ENCODE measurements at places on chromosomes 16 and 17.

- no peaks in the 10 kb centered on the region for H3K4me1 ChIP-seq
- H3K27ac ChIP-seq: no peak overlapping the region
- no peak for DNase-seq
- peaks cover 26% of the 10 kb centered on the region for H3K27me3 ChIP-seq
- H3K36me3 ChIP-seq: no peaks in the 10 kb centered on the region
- no peak overlapping the region for H3K4me3 ChIP-seq
Observed at GRCh38 chr16:55155815-55156214, 168.2 kb upstream of the IRX6 start.

- peaks cover 12% of the 10 kb centered on the region for H3K4me1 ChIP-seq
- H3K27ac ChIP-seq: peak overlapping the region; percentile 66
- peaks cover 27% of the 10 kb centered on the region for H3K36me3 ChIP-seq
- H3K4me3 ChIP-seq: no peak overlapping the region
Observed at GRCh38 chr17:58316260-58316960, 12.2 kb downstream of the TSPOAP1 start.

- H3K4me3 ChIP-seq: no peak overlapping the region
- peaks cover 28% of the 10 kb centered on the region for H3K27me3 ChIP-seq
Observed at GRCh38 chr17:81534157-81535006, 6.2 kb downstream of the FSCN2 start.

DNA sequence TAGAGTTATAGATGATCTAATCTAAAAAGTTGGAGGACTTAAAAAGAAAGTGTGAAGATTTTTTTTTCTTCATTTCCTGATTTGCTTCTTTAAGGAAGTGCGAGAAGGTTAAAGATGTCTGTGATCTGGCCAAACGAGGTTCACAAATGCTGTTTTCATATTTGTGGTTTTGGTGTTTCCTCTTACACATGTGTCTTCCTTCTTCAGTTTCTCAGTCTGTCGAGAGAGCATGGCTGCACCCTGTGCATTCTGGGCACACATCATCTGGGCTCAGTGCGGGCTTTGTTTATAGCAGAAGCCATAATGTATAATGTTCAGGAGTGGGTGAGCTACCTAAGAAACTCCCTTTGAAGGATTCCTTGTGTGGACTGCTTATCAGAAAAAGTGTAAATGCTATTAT is 260.4 kb upstream of the TBX2 start:
- H3K27ac ChIP-seq: peak overlapping the region; percentile 85
- no peaks in the 10 kb centered on the region for H3K27me3 ChIP-seq
- H3K36me3 ChIP-seq: no peaks in the 10 kb centered on the region
- DNase-seq: peak; percentile 48

GRCh38 chr17:78572239-78573205 is 4.7 kb downstream of the DNAH17 start:
- H3K4me1 ChIP-seq: no peaks in the 10 kb centered on the region
- peak overlapping the region; percentile 63 for H3K27ac ChIP-seq
- DNase-seq: no peak
- H3K27me3 ChIP-seq: peaks cover 45% of the 10 kb centered on the region
- no peaks in the 10 kb centered on the region for H3K36me3 ChIP-seq

DNA sequence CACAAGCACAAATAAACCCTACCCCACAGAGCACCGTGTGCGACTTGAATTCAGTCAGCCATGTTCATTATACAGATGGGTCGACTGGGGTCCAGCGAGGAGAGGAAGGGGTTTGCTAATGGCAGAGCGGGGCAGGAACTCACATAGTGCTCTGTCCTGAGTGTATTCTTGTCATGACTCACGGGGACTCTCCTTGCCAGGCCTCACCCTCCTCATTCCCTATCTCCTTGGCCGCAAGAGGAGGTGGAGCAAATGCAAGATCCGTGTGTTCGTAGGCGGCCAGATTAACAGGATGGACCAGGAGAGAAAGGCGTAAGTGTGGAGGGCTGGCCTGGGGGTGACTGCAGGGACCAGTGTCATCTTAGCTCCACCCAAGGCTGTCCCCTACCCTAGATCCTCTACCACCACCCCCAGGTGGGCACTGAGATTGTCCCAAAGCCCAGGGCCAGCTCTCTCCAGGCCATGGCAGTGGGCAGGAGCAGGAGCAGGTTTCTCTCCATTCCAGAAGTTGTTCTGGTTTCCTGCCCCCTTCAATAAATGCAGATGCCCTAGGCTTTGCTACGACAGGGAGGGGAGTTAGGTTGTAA is 29.4 kb downstream of the SLC12A3 start:
- H3K27ac ChIP-seq: no peak overlapping the region
- no peaks in the 10 kb centered on the region for H3K27me3 ChIP-seq
- H3K4me1 ChIP-seq: peaks cover 7% of the 10 kb centered on the region
- no peak overlapping the region for H3K4me3 ChIP-seq

- DNase-seq: no peak
- H3K4me3 ChIP-seq: no peak overlapping the region
- no peaks in the 10 kb centered on the region for H3K4me1 ChIP-seq
- peaks cover 23% of the 10 kb centered on the region for H3K27me3 ChIP-seq
- H3K27ac ChIP-seq: no peak overlapping the region
Observed at GRCh38 chr16:11402745-11403533, 57.7 kb downstream of the RMI2 start.

GRCh38 chr16:84088695-84089395 is 27.9 kb downstream of the MBTPS1 start:
- H3K4me1 ChIP-seq: peaks cover 32% of the 10 kb centered on the region
- H3K27ac ChIP-seq: peak overlapping the region; percentile 79
- peaks cover 87% of the 10 kb centered on the region for H3K36me3 ChIP-seq

- peaks cover 4% of the 10 kb centered on the region for H3K36me3 ChIP-seq
- no peak overlapping the region for H3K27ac ChIP-seq
- peaks cover 25% of the 10 kb centered on the region for H3K27me3 ChIP-seq
- DNase-seq: no peak
Observed at GRCh38 chr17:49549691-49550678, 25.7 kb upstream of the NXPH3 start.

DNA sequence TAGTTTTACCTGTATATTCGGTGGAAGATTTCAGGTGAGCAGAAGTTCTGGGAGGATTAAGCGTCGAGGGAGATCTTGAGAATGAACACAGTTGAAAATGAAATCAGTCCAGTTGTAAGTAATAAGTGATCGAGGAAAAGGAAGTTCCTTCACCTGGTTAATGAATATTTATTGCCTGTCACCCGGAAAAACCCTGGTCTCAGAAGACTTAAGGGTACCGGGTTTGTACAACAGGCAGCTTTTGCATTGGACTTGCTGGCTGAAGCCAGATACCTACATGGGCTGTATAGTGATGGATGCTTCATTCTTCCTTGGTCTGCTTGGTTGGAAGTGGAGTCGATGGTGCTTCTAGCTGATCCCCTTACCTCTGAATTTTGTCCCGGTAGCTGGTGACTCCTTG is 72.7 kb downstream of the PRKCA start:
- H3K27ac ChIP-seq: peak overlapping the region; percentile 80
- peak overlapping the region; percentile 57 for H3K4me3 ChIP-seq
- no peaks in the 10 kb centered on the region for H3K4me1 ChIP-seq
- DNase-seq: no peak

GRCh38 chr16:75086281-75086680 is 30.3 kb downstream of the LDHD start:
- peaks cover 2% of the 10 kb centered on the region for H3K36me3 ChIP-seq
- DNase-seq: no peak
- H3K27ac ChIP-seq: peak overlapping the region; percentile 10
- no peak overlapping the region for H3K4me3 ChIP-seq

GRCh38 chr17:75812096-75813013 is 27.7 kb downstream of the UNK start:
- DNase-seq: no peak
- H3K4me1 ChIP-seq: peaks cover 3% of the 10 kb centered on the region
- H3K36me3 ChIP-seq: peaks cover 15% of the 10 kb centered on the region
- no peak overlapping the region for H3K27ac ChIP-seq
- H3K27me3 ChIP-seq: no peaks in the 10 kb centered on the region
- H3K4me3 ChIP-seq: no peak overlapping the region

- no peaks in the 10 kb centered on the region for H3K4me1 ChIP-seq
- H3K27ac ChIP-seq: no peak overlapping the region
- no peak for DNase-seq
- no peaks in the 10 kb centered on the region for H3K27me3 ChIP-seq
- no peak overlapping the region for H3K4me3 ChIP-seq
Observed at GRCh38 chr16:69542974-69543373, 22.8 kb upstream of the NFAT5 start.

DNA sequence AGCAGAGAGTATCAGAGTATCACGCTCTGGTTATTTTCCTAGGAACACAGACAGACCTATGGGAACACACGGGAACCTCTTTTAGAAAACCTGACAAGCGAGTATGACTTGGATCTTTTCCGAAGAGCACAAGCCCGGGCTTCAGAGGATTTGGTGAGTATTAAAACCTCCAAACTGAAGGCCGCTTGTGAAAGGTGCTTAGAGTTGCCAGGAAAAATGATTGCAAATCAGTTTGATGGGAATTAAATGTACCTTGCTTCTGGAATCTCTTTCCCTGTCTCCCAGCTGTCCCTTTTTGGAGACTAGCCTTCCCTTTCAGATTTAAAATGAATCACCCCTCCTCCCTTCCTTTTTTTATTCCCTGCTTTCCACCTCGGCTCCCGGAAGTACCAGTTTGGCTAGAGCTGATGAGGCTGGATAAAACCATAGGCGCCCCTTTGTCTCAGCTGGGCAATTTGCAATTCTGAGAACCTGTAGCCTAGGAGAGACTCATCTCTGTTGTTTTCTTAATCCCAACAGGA is 27.3 kb downstream of the KAT7 start:
- H3K27me3 ChIP-seq: no peaks in the 10 kb centered on the region
- peaks cover 88% of the 10 kb centered on the region for H3K36me3 ChIP-seq
- no peak for DNase-seq
- H3K4me3 ChIP-seq: no peak overlapping the region
- no peak overlapping the region for H3K27ac ChIP-seq

GRCh38 chr16:68233085-68233834 is 2.7 kb downstream of the ESRP2 start:
- H3K4me1 ChIP-seq: peaks cover 24% of the 10 kb centered on the region
- DNase-seq: no peak
- H3K36me3 ChIP-seq: peaks cover 51% of the 10 kb centered on the region
- H3K27ac ChIP-seq: peak overlapping the region; percentile 12
- H3K27me3 ChIP-seq: no peaks in the 10 kb centered on the region

GRCh38 chr16:25063102-25063501 is 47.9 kb upstream of the ARHGAP17 start:
- H3K27me3 ChIP-seq: no peaks in the 10 kb centered on the region
- peak overlapping the region; percentile 8 for H3K4me3 ChIP-seq
- H3K27ac ChIP-seq: peak overlapping the region; percentile 49
- no peaks in the 10 kb centered on the region for H3K36me3 ChIP-seq
- DNase-seq: no peak

DNA sequence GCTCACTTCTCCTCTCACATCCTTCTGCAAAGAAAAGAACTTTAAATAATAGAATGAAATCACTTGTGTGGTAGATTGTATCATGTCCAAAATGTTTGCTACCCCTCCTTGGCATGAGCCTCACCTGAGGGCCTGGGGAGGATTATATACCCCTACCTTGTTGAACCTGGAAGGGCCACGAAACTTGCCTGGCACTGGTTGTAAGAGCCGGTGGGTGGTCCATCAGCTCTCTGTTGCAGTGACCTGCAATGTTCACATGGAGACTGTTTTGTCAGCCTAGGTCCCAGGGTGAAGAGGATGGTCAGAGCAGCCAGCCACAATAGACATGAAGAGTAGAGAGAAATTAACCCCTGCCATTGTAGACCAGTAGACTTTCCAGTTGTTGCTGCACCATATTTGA is 10.2 kb downstream of the RSAD1 start:
- H3K27ac ChIP-seq: no peak overlapping the region
- no peak overlapping the region for H3K4me3 ChIP-seq
- no peak for DNase-seq
- H3K36me3 ChIP-seq: peaks cover 13% of the 10 kb centered on the region
- no peaks in the 10 kb centered on the region for H3K4me1 ChIP-seq
- H3K27me3 ChIP-seq: no peaks in the 10 kb centered on the region

DNA sequence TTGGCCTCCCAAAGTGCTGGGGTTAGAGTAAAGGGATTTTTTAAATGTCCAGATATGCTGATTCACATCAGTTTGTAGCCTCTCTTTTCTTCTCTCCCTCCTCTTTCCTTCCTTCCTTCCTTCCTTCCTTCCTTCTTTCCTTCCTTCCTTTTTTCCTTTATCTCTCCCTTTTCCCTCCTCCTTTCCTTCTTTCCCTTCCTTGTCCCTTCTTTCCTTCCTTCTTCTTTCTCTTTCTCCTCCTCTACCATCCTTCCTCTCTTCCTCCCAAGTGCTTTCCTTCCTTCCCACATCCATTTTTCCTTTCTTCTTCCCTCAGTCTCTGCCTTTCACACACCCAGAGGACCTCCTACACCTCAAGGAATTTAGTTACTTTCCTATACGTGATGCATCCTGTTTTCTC is 671.8 kb downstream of the HS3ST4 start:
- H3K27me3 ChIP-seq: peaks cover 46% of the 10 kb centered on the region
- no peaks in the 10 kb centered on the region for H3K4me1 ChIP-seq
- peaks cover 2% of the 10 kb centered on the region for H3K36me3 ChIP-seq
- H3K4me3 ChIP-seq: no peak overlapping the region
- H3K27ac ChIP-seq: no peak overlapping the region
- no peak for DNase-seq

- H3K4me1 ChIP-seq: no peaks in the 10 kb centered on the region
- DNase-seq: no peak
- no peaks in the 10 kb centered on the region for H3K36me3 ChIP-seq
- no peak overlapping the region for H3K27ac ChIP-seq
- H3K4me3 ChIP-seq: no peak overlapping the region
Observed at GRCh38 chr16:59697236-59697635, 963.1 kb upstream of the GOT2 start.

DNA sequence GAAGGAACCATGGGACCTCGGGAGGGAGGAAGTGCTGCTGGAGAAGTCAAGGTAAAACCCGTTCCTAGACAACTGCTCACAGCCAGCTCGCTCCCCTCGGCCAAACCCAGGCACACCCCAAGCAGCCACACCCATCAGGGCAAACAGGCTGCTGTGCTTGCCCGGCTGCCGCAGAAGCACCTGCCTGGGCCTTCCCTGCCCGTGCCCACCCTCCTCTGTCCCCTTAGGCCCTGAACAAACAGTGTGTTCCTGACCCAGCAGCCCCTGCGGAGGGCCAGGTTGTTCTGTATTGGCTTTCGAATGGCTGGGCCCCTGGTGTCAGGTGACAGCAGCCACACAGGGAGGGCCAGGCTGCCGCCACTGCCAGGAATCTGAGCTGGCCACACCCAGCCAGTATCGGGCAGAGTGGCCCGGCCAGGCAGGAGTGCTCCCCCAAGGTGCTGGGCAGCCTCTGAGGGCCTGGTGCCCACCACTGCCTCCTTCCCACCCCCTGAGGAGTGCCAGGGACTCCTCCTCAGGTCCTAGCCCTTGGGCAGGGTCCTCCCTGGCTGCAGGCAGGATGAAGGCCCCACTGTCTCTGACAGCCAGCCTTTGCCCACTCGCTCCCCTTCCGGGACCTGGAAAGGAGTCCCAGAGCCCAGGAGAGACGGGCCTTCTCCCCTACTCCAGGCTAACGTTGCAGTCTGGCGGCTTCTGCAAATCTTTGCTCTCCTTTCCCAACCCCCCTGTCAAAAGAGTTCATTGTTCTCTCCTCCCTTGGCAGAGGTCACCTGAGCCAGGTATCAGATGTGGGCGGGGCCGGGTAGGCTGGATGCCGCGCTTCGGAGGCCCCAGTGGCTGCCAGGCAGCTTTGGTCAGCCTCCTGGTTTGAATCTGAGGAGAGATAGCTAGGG is 24.0 kb downstream of the LLGL2 start:
- H3K4me1 ChIP-seq: peaks cover 16% of the 10 kb centered on the region
- peak overlapping the region; percentile 20 for H3K27ac ChIP-seq
- DNase-seq: no peak
- H3K27me3 ChIP-seq: no peaks in the 10 kb centered on the region
- H3K36me3 ChIP-seq: peaks cover 7% of the 10 kb centered on the region
